Midbrain (tissue), 1 donor: ENCODE measurements at places on chromosomes 3 and 15.
A peak's percentile ranks its signal among the peaks of the same experiment; 100 is the strongest.

GRCh38 chr3:166275024-166275390 lies 437.8 kb upstream of the BCHE start:
- DNase-seq, result no peak

DNA sequence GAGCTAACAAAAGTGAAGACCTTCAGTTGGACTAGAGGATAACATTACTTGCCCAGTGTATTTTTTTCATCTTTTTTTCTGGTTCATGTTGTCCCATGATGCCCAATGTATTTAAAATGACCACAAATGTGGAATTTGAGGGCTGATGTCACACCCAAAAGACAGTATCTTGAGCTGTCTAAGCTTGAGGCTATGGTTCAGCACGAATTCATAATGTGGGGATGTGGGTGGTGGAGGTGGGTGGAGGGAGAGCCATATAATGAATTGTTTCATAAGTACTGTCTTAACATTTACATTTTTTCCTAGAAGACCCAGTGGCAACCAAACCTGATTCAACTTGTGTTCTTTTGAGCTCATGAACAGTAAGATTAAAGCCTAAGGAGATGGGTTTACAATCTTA lies 37.5 kb downstream of the CHAC1 start:
- DNase-seq, result no peak

GRCh38 chr3:4222574-4223175 lies 80.5 kb upstream of the SETMAR start:
- DNase-seq, result no peak

DNA sequence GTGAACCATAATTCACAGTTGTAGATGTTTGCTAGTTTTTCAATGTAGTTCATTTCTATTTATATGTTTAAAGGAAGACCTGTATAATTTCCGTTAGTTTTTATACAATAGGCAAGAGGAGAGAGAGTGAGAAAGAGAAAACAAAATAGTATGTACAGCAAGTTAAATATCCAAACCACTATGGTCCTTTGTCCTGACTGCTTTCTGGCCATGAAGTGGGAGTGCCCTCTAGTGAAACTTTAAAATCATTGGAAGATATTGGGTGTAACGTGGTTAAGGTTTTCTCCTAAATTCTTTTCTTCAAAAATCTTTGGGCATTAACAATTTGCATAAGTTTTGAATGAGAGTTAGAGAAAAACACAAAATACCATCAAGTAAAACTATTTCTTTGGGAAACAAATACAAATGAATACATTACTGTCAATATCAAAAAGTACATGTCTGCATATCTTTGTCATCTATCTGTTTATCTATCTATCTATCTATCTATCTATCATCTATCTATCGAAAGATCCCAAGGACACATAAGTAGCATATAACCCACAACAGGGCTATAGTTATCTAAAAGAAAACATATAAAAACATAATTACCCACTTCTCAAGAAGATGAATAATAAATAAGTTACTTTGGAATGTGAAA lies 534.6 kb upstream of the ATP11B start:
- DNase-seq, result peak; percentile 76

GRCh38 chr15:61146091-61146930 lies 82.8 kb downstream of the RORA start:
- DNase-seq, result no peak

GRCh38 chr3:192675958-192676649 lies 51.2 kb downstream of the FGF12 start:
- no peak for DNase-seq

GRCh38 chr3:71228156-71228866 lies 355.2 kb downstream of the FOXP1 start:
- no peak for DNase-seq

GRCh38 chr3:140731440-140732119 lies 53.7 kb downstream of the TRIM42 start:
- DNase-seq, result no peak

DNA sequence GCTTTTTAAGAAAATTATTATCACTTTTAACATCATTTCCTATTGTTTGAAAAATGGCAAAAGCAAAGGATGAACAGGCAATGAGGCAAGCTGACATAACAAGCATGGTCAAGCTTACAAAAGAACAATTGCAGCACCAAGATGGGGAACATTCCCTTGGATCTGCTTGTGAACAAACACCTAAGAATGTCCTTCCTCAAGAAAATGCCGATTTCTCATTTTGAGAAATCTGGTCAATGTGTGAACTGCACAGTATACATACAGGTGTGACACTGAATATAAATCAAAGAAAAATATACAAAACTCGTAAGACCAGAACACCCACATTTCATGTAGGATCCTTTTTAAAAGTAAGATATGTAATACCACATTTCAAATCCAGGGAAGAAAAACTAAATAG lies 58.9 kb downstream of the LRRFIP2 start:
- DNase-seq, result no peak

DNA sequence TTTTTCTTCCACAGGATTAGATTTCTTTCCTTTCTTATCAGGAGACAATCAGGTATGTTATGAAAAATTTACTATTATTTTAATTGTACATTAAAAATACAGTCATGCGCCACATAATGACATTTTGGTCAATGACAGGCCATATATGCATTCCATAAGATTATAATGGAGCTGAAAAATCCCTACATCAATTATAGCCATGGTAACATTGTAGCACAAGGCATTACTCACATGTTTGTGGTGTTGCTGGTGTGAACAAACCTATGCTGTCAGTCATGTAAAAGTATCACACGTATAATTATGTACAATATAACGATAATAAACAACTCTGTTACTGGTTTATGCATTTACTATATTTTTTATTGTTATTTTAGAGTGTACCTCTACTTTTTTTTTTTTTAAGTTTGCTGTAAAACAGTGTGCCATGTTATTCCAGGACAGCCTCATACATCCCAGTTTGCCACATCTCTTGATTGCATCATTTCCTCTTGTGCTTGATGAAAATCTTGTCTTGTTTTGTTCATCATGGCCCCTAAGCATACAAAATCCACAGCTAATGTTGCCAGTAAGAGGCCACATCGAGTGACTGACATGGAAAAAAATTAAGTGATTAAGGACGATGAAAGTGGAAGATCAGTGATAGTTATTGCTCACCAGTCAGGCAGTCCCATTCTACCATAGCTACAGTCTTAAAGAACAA lies 21.4 kb downstream of the CALML4 start:
- DNase-seq, result no peak

DNA sequence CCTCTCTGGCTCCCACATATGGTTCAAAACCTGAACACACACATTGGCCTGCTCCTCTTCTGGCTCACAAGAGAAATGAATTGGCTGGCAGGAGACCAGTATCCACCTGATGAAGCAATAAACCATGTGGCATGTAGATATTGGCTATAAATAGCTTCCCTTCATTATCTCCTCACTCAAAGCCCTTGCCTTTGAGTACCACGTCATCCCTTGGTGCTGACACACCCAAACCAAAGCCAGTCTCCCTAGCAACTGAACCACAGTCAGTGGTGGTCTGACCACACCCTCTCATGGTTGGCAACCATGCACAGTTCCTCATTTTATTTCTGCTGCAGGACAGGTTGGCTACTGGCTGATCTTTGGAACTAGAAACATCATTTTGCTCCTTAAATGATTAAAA lies 98.8 kb downstream of the ZNF621 start:
- DNase-seq, result no peak

DNA sequence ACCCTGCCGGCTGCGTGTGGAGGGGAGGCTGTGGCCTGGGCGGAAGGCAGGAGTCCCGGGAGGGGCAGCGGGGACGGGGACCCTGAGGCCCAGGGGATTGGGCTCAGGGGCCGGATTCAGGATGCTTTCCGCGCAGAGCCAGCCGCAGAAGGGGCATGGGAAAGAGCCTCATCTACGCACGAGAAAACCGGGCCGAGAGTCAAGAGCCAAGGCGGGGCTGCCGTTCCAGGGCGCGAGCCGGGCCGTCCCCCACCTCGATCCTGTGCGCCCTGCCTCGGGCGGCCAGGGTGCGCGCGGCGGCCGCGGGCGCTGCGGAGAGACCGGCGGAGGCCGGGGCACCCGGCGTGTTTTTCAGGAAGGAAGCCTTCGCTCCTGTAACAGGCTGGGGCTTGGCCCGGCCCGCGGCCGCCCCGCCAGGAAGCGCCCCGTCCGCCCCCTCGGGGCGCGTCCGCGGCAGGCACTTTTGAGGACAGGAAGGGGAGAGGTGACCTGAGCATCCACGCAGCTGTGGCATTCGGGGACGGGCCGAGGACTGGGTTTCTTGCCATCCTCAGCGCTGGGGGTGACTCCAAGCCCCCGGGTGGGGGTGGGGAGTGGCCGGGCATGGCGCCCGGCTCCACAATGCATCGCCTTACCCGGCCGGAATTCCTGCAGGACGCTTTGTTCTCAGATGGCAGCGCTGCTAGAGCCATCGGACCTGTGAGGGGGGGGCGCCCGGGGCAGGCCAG lies 62.3 kb upstream of the GATA2 start:
- no peak for DNase-seq

DNA sequence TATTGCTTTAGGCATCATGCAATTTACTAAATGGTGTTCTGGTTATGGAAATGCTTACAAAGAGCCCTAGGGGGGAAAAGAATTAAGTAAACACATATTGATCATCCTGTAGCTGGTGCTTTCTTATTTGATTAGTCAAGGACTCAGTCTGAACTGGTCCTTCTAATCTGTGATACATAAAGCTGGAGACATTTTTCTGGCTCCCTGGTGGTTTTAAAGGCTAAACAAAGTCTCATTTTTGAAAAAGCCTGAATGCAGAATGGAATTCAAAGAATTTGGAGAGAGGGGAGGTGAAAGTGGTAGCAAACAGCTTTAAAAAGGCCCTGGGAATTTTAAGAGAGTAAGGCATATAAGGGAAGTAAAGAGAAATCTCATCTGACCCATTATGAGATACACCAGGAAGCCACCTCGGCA lies 149.7 kb downstream of the RBMS3 start:
- no peak for DNase-seq

DNA sequence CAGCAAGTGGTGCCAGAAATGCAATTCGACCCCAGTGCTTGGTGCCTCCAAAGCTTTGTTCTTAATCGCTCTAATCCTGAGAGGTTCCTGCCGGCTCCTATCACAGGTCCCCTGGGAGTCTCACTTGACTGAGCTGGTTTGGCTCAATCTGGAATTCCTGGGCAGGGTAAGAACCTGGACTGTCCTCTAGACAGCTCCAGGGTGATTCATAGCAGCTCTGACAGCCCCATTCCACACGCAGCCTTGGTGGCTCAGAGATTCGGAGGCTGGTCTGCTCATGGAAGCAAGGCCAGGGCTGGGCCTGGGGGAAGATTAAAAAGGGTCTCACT lies 37.9 kb downstream of the MYO5C start:
- DNase-seq, result no peak

- DNase-seq, result no peak
Observed at GRCh38 chr3:107588217-107588616, 65.5 kb downstream of the BBX start.

DNA sequence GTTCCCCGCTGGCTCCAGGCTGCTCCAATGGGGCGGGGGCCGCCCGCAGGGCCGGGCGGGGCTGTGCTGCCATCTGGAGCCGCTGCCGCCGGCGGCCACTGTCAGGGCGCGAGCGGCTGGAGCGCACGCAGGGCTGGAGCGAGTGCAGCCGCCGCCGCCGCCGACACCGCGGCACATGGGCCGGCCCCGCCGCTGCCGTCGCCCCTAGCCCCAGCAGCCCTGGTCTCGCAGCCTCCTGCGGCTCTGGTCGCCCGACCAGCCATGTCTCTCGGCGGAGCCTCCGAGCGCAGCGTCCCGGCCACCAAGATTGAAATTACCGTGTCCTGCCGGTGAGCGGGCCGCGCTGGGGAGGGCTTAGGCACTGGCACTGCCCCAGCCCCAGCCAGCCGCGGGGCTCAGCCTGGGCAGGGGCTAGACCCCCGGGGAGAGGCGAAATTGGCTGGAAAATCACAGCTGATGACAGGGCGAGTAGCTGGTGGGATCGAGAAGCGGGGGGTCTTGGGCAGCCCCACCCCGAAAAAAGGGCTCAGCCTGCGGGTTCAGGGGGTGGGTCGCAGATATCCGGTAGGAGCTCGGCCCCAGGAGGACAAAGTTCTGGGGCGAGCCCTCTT lies at the start of gene CPNE9:
Gene CPNE9 (plus strand): TSS at position 98 of the 611 bp plus-strand sequence. CDS start 164 bp downstream, at position 262.
- no peak for DNase-seq

GRCh38 chr3:172321035-172321434 lies 127.2 kb downstream of the GHSR start:
- no peak for DNase-seq

- DNase-seq, result no peak
Observed at GRCh38 chr3:155210736-155211135, 82.7 kb downstream of the STRIT1 start.

- DNase-seq, result peak; percentile 66
Observed at GRCh38 chr3:186406669-186407635, 44.9 kb upstream of the DGKG start.

DNA sequence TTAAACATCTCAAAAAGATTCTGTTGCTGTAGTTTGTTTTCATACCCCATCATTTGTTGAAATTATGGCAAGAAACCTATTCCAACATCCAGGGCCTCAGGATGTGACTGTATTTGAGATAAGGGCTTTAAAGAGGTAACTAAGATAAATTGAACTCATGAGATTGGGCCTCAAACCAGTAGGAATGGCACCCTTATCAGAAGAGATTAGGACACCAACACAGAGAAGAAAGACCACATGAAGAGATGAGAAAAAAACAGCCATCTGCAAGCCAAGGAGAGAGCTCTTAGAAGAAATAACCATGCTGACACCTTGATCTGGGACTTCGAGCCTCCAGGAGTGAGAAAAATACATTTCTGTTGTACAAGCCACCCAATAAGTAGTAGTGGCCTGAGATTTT lies 157.7 kb downstream of the CGGBP1 start:
- DNase-seq, result no peak

GRCh38 chr15:40277471-40277870 lies 5.4 kb downstream of the ANKRD63 start:
- peak; percentile 25 for DNase-seq
